Activated CD4-positive, alpha-beta T cell treated with anti-CD3 and anti-CD28 coated beads, Interleukin-2, amount 10 ng/mL, durations not matched to agents 7 days and 5 days (primary cell): ENCODE measurements at places on chromosomes 12 and 14.
A peak's percentile ranks its signal among the peaks of the same experiment; 100 is the strongest.

DNA sequence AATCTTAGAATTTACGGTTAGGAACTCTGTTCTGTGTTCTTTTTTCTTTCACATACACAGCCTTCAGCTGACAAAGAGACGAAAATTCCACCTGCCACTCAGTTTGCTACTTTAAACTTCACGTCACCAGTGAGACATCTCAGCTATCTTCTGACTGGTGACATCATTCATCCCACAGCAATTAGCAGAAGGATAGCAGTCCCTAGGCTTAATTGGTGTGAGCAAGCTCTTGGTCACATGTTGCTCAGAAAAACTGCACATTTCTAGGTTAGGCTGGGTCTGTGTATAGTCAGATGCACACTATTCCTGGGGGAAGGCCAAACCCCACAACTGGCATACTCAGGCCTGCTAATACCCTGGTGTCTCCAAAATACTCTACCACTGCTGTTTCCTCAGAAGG, 23.9 kb downstream of the SLC7A7 start:
- no peak for DNase-seq

DNA sequence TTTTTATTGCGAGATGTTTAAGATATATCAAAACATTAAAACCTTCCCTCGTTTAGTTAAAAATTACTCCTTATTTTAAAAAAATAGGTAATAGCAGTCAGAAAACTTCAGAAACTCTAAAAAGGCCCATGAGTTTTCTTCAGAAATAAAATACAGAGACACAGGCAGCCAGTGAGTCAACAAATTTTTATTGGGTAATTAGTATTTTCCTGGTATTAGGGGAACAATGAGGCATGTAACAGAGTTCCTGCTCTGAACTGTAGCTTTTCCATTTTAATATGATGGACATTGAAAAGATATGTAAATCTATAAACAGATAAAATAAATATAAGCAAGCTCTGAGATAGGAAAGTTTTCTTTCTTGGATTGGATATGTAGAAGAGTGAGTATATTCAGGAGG, 399 bp upstream of the ZNF705A start:
- no peak for DNase-seq

DNA sequence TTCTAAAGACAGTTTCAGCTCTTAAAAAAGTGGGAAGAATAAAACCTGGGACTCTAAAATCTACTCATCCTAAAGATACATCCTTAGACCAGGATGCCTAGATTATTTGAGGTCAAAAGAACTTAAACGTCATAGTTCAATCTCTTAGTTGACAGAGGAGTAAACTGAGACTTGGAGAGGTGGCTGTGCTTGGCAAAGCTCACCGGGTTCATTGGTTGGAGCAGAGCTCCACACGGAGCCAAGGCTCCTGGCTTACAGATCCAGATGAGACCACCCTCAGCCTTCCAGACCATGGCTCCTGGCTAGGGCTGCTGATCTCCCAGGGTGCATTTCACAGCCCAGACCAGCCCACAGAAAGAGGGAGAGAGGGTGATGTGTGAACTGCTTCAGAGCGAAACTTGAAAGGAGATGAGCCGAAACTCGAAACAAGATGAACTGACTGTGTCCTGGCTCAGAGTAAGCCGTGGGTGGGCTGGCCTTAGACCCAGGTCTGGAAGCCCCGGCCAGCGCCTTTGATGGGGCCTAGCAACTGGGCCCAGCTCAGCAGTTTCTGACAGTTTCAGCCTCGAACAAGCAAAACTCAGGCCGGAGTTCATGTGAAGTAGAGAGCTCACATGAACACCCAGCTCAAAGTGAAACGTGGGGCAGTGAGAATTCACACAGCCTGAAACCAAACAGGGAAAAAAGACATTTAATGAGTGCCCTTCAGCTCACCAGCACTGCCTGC, 1044.8 kb downstream of the BCL11B start:
- peak; percentile 44 for DNase-seq

DNA sequence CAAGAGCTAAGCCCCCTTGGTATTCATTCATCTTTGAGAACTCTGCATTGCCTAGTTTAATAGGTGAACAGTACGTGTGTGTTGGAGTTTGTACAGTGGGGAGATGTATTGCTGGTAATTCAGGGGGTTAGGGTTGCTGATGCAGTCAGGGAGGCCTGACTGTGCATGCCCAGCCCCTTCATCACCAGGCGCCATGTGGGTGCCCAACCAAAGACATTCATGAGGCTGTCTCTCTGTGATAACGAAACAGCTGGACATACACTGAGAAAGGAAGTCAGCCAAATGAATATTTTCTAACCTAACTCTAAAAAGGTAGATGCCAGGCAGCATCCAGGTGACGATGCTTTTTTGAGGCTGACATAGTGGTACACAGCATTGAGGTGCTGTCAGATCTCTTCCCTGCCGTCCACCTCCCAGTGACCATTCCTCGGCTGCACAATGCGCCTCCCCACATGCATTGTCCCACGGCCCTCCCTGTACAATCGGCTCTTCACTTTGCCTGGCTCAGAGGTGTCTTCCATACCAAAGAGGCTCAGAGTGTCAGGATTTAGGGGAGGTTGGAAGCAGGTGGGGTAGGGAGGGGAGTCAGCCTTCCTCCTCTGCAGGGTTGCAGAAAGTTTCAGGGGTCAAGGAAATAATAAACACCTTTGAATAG, 19.0 kb downstream of the EML1 start:
- DNase-seq, result no peak

- no peak for DNase-seq
Measured at GRCh38 chr12:46533723-46534122, 161.2 kb upstream of the SLC38A2 start.

DNA sequence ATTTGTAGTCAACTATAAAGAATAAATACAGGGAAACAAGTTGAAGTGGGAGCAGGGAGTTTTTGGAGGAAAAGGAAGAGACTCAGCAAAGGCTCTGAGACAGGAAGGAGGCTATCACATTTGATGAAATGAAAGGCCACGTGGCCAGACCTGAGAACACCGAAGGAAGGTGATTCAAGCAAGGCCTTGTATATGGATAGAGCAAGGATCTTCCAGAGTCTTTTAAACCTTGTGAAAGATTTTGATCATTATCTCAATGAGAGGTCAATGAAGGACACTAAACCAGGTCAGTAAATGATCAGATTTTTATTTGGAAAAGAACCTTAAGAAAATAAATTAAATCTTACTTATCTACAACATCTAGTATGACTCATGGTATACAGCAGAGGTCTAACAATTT, 523.5 kb downstream of the SLC16A7 start:
- no peak for DNase-seq

DNA sequence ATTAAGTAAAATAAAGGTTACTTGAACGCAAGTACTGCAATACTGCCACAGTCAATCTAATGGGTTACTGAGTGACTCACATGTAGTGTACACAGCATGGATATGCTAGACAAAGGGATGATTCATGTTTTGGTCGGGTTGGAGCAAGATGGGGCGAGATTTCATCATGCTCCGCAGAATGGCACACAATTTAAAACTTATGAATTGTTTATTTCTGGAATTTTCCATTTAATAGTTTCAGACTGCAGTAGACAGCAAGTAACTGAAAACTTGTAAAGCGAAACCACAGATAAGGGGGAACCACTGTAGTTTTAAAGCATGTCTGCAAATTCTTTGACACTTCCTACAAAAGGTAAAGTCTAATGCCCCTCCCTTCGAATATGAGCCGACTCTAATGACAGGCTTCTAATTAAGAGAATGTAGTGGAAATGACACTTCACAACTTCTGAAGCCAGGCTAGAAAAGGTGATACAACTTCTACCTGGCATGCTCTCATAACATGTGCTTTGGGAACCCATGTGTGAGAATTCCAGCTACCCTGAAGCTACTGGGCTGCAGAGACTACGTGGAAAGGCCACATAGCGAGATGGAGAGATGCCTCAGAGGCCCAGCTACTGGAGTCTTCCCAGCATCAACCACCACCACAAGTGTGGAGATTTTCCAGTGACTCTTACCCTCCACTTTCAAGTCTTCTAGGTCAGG, 13.9 kb upstream of the TCP11L2 start:
- DNase-seq, result no peak

DNA sequence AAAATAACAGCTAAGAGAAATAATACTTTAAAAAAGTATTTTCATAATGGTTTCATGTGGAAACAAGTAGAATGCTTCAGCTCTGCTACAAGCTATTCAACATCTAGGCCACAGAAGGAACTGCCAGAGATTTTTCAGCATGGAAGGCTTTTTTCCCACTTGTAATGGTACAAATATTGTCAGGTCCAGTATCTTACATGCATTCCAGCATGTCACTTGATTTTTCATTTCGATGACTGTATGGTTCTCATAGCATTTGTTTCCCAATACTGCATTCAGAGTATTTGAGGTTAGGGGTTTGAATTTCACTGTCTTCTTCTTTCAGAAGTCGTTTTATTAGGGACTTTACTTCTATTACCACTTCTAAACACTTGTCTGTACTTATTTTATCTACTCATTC, 1701.5 kb upstream of the FLRT2 start:
- DNase-seq, result no peak

DNA sequence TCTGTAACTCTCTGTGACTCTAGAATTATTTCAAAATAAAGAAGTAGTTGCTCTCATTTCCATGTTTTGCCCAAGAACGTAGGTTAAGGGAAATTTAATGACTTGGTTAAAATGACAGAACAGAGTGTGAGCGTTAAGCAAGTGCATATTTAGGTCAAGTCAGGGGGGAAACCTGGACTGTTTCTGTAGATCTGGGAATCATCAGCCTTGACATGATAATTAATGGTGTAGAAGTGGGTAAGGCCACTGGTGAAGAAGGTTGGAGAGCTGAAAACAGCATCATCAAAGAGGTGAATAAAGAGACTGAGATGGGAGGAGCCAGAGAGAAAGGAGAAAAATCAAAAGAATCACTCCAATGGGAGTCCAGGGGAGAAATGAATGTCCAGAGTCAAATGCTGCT, 49.4 kb upstream of the STK38L start:
- no peak for DNase-seq

GRCh38 chr14:76065519-76065918, 80.0 kb downstream of the IFT43 start:
- no peak for DNase-seq

GRCh38 chr12:57592551-57593165, 1.7 kb downstream of the PIP4K2C start:
- no peak for DNase-seq

DNA sequence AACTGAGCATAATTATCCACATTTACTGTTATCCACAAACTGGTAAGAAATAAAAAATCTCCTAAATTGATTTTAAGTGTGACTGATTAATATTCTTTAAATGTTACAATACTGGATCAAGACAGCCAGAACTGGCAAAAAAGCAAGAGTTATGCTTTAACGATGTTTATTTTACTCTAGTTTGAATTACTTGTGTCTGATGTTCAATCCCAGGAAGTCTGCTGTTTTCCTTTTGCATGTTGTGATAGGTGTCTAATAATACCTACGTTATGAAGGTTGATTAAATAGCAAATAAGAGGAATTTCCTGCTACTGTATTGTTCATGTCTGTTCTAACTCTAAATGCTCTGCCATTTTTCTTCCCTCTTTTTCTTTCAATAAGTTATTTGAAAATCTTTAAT, 34.4 kb upstream of the OTOGL start:
- no peak for DNase-seq

GRCh38 chr14:65478017-65478416, 65.5 kb downstream of the FUT8 start:
- DNase-seq, result no peak

DNA sequence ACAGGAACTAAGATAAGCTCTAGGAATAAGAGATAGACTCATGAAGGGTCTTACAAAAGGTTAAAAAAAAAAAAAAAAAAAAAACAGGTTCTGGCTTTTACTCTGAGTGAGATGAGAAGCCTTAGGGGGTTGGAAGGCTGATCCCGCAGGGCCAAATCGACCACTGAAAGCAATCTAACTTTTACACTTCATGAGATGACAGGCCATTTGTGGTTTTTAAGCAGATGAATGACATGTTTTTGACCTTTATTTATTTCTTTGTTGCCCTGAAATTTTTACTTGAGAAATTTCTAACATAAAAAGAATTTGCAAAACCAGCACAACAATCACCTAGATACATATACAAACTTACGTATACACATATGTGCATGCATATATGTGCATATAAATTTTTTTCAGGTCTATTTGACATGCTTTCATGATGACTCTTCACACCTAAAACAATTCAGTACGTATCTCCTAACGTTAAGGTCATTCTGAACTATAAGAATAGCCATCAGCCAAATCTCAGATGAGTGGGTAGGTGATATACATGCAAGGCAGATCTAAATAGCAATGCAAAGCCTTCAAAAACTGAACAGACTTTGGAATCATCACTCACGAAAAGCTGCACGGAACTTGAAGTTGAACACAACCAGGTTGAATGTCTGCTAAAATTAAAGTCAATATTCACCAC, 87.0 kb downstream of the R3HDM2 start:
- no peak for DNase-seq

GRCh38 chr14:73426877-73427276, 31.5 kb downstream of the NUMB start:
- no peak for DNase-seq

DNA sequence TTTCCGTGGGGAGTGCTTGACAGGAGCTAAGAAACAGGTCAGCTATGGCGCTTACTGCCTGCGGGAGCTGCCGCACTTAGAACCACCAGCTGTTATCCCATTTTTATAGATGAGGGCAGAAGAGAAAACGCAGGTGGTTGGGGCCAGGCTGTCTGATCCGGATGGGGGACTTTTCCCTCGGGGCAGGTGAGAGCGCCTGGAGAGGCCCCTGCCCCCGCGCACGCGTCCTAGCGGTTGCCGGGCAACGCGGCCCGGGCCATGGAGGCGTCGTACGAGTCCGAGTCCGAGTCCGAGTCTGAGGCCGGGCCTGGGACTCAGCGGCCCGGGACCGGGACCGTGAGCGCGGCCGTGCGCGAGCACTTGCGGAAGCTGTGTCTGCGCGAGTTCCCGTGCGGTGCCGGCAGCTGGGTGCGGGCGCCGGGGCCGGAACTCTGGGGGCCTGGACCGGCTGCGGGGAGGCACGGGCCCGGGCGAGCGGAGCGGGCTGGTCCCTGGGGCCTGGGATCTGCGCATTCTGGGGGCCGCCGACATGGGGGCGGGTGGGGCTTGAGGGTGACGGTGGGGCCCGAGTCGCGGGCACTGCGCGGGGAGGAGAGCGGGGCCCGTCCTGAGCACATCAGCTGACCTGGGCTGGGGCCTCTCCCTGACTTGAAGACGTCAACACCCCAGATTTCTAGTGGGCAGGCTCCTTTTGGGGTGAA, at the start of gene LRRC43:
LRRC43 (plus strand) TSS at position 237 of the 701 bp plus-strand sequence; CDS start at position 259, 22 bp downstream.
- peak; percentile 39 for DNase-seq

DNA sequence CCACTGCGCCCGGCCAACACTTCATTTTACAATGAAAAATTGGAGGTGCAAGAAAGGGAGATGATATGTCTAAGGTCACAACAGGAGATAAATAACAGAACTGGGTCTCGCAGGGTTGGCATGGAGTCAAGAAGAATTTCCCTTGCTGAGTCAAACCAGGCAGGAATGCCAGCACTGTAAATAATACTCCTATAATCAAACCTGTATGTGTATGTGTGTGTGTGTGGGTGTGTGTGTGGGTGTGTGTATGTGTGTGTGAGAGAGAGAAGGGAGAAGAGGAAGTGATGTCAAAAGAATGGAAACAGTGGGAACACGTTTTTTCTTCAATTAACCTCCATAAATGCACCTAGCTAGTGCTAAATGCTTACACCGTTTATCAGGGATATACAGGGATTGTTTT, 70.4 kb downstream of the TMEM116 start:
- no peak for DNase-seq

GRCh38 chr12:121110211-121110940, 22.3 kb upstream of the P2RX7 start:
- DNase-seq, result peak; percentile 71

GRCh38 chr14:71355324-71356201, 448.3 kb downstream of the PCNX1 start:
- no peak for DNase-seq

- no peak for DNase-seq
Measured at GRCh38 chr12:69932676-69933552, 107.9 kb downstream of the MYRFL start.
